ENCODE measurements at places on chromosomes 11 and 22.

GRCh38 chr11:125593114-125593820 lies 615 bp downstream of the STT3A start:
- DNase-seq: no peak

GRCh38 chr22:48405741-48406140 lies 1421.9 kb downstream of the BRD1 start:
- no peak for DNase-seq

- peak; percentile 16 for DNase-seq
Observed at GRCh38 chr22:40107851-40108378, 69.8 kb upstream of the TNRC6B start.

DNA sequence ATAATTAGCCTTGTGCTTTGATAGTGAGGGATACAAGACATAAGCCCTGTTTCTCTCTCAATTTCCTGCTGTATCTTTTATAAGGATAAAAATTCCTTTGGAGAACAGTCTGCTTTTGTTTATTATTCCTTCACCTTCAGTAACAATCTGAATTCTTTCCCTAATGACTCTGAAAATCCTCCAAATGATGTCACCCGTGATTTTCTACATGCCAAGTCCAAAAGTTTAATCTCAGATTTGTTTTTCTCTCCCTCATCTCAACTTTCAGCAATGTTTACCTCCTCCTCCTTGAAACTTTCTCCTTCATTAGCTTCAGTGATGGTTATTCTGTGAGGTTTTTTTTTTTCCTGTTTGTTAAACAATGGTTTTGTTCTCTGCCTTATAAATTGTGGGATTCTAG lies 2.2 kb downstream of the OR51E2 start:
- DNase-seq: no peak

Data from AG09309 (cell line).